ENCODE measurements at places on chromosomes 5 and 9. TPM values are rescaled to one million over a fixed set of nuclear protein-coding genes. Genes with fewer than 3 reads are reported as not detected.

Gene GFI1B
- not detected for total RNA-seq

Gene IFNA13
- not detected for total RNA-seq

GRCh38 chr5:39639618-39640089 lies 214.9 kb upstream of the DAB2 start:
- DNase-seq, result peak; percentile 35

Gene SOHLH1
- not detected for total RNA-seq

DNA sequence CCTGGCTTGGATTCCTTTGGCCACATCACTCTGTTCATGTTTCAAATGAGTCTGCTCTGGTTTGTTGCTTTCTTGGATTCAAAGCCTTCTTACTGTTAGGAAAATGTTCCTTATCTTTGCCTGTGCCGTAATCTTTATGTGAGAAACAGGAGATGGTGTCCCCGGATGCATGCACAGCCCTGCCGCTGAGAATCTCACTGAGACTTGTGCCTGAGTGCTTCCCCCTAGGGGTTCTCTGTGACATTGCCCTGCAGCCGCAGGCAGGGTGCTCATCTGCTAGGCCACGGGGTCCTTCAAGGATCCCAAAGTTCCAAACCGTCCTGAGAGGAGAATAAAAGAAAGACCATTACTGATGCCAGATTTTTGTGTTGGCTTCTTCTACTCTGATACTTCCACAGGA lies 81.4 kb upstream of the ANKRD55 start:
- DNase-seq, result peak; percentile 16

Data from lung microvascular endothelial cell (primary cell).